ENCODE measurements at places on chromosomes 5 and 9.

DNA sequence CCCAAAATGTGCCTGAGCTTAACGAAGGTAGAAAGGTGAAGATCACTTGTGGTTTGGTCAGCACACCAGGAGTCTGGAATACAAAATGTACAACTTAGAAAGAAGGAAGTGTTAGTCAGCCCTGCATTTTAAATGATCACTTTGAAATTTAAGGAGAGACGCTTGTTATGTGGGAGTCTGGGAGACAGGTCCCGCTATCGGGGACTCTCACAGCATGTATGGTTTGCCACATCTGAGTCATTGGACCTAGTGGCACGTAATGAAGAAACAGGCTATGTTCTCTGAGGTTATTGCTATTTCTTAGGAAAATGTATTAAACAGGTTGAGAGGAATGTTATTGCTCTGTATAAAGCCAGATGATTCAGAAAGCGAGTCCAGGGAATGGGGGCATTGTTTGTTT, 2362.5 kb upstream of the WWC1 start:
- DNase-seq, result peak; percentile 13

GRCh38 chr5:68088302-68088701, 127.3 kb upstream of the PIK3R1 start:
- DNase-seq, result no peak

- no peak for DNase-seq
Measured at GRCh38 chr5:54013556-54014194, 296.7 kb downstream of the ARL15 start.

- DNase-seq, result no peak
Measured at GRCh38 chr9:127897193-127897692, 2.2 kb downstream of the ST6GALNAC6 start.

DNA sequence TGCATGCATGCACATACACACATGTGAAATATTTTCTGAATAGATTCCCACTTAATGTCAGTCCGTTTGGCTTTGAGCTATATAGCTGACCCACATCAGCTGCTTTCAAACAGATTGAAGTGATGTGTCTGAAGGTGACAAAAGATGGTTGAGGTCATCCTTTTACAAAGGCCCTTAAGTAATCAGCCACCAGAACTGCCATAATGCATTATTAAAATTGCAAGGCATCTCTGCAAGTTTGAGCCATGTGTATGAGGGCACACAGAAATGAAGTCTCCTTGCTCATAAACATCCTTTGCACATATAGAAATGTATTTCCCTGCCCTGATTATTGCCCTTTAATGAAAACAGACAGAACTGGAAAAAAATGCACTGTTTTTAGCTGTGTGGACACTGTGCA, 1043.0 kb upstream of the C9orf72 start:
- DNase-seq, result no peak

- no peak for DNase-seq
Measured at GRCh38 chr9:130167927-130168326, 4.3 kb upstream of the NCS1 start.

GRCh38 chr9:76876098-76876497, 29.8 kb downstream of the PRUNE2 start:
- no peak for DNase-seq

- peak; percentile 32 for DNase-seq
Measured at GRCh38 chr9:95131023-95131943, 186.2 kb downstream of the FANCC start.

DNA sequence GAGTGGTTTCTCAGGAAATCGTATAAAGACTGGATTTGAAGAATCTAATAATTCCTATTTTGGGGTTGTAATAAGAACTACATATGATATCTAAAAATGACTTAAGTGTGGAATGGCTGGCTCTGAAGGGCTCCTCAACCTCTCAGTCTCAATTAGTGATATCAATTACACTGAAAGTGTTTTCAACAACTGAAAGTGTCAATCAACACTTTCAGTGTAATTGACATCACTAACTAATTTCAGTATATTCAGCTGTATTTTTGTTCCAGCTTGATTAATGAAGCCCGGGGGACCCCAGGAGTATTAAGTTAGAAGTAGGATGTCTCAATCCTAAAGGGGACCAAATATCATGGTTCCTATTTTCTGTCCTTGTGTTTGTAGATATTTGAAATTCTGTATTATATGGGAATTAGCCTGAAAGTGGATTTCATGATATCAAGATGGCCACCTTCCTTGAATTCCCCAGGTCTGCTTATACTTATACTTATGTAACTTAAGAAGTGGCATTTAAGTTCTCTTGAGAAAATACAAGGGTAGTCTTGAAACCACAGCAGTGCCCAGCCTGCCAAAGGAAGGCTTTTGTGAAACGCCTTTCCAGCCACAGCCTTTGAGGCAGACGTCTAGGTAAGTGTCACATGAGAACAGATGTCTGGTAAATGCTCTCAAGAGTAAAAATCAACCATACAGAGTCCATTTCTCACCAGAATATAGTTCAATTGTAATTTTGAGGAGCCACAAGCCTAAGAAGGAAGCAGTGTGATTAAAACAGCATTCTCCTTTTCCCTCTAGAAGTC, 4.6 kb downstream of the BASP1 start:
- no peak for DNase-seq

GRCh38 chr5:75192264-75192663, 44.4 kb downstream of the ANKRD31 start:
- no peak for DNase-seq

- DNase-seq, result no peak
Measured at GRCh38 chr9:89993678-89994630, 389.1 kb downstream of the GADD45G start.

DNA sequence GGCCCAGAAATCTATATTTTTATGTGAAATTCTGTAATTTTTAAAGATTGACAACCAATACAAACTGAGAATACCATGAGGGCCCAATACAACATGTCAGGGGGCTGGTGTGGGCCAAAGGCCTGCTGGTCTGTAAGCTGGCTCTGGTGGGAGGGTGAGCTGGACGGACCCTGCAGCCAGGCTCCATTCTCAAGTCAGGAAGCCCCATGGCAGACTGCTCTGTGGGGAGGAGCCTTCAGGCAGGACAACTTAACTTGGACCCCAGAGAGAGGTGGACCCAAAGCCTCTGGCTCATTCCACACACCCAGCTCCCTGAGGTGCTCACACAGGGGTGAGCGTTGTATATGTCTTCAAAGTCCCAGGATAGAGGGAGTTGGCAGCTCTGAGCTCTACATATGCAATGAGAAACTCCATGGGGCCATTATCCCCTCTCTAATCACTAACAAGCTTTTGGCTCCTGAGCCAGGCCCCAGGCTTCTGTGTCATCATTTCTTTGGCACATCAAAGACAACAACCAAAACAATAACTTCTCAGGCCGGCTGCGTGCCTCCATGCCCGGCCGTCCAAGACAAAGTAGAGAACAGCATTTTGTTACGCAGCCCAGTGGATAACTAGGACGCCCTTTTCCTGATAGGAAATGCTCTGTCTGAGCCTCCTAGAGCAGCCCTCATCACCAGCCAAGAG, 6.4 kb downstream of the SEPTIN8 start:
- no peak for DNase-seq

GRCh38 chr5:81895307-81895706, 76.5 kb upstream of the ATG10 start:
- no peak for DNase-seq

DNA sequence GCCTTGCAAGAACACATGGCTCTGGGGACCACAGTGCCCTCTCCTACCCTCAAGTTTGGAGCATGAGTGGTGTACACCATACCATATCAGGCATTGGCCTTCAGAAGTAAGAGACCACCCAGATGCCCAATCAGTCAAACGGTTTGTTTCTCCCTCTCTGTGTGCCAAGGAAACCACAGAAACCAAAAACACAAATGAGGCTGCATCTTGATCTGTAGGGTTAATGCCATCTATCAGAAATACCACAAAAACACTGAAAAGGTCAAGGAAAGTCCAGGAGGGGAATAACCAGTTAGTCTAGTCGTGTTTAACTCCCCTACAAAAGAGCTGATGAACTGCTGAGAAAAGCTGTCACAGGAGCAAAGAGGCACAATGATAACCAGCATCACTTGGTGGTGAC, 78.4 kb downstream of the INSYN2B start:
- no peak for DNase-seq

DNA sequence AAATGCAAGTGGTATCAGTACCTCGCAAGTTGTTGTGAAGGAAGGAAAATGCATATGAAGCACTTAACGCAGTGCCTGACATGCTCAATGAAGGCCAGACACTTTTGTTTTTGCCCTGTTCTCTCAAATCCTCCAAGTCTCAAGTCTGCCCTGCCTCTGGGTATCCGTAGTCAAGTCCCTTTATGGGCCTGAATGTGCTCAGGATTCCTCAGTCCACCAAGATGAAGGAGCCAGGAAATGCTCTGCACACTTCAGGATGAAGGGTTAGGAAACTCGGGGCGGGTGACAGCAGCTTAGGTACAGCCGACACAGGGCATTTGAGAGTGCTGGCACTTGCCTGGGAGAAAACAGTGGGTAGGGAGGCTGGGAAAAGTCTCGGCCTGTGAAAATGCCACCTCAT, 1.4 kb downstream of the ECSCR start:
- no peak for DNase-seq

DNA sequence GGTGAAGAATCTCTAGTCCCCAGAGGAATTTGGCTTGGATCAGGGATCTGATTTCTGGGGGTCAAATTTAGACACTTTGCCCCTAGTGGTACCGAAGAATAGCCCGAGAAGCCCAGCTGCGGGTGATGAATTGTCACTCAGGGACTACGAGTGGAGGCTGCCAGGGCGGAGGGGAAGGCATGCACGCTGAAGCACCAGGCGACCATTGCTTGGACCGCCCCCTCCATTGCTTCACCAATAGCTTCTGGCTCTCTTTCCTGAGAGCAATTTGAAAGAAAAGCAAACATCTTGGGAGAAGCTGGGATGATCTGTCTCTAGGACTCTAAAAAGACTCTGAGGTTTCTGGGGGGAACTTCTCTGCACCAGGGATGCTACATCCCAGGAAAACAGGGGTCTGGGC, 137.6 kb downstream of the CRB2 start:
- DNase-seq, result no peak

DNA sequence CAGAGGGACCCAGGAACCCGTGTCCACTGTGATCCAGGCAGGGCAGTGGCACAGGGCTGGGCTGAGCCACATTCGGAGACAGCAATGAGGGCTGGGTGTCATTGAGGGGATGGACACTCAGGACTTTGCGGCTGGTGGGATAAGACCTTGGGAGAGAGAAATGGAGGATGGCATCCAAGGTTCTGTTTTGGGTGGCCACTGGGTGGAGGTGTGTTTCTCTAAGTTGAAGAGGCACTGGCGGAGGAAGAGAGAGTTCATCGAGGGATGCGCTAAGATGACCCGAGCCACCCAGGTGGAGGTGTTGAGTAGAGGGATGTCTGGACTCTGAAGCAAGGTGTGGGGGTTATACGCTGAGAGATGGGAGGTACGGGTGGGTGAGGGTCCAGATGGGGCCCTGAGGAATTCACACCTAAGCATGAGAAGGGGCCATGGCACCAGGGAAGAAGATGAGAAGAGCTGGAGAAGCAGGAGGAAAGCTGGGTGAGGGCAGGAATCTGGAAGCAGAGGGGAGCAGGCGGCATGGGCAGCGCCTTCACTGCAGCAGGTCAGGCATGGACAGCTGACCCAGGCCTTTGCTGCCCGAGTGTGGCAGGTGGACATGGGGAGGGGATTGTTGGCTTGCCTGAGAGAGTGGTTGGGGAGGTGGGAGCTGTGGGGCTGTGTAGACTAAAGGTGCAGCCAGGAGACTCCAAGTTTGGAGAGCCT, 2.5 kb upstream of the SLC25A48 start:
- DNase-seq, result no peak

DNA sequence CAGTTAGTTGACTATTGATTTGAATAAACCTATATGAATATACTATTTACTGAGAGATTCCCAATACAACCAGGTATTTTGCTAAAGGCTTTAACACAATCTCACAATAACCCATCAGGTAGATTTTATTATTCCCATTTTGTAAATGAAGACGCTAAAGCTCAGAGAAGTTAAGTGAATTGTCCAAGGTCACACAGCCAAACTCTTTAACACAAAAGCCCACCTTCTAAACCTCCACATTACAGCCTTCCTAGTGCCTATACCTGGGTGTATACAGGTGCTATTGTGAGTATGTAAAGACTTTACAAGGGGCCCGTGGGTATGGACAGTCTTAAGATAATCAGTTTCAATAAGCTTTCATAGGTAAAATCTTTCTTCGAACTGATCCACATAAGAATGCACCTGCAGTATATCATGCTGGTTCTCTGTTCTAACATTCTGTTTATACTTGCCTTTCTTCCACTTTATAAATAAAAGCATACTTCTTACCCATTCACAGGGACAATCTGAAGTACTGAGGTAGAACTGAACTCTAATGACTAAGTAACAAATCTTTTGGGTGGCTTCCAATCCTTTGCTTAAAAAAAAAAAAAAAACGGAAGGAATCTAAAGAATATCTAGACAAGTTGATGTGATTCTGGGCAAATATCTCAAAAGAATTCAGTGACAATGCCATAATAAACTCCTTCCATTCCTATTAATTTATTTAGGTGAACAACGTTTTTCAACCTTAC, 59.1 kb downstream of the PJA2 start:
- DNase-seq, result no peak

GRCh38 chr9:27168951-27169350, 59.9 kb downstream of the TEK start:
- DNase-seq, result no peak

DNA sequence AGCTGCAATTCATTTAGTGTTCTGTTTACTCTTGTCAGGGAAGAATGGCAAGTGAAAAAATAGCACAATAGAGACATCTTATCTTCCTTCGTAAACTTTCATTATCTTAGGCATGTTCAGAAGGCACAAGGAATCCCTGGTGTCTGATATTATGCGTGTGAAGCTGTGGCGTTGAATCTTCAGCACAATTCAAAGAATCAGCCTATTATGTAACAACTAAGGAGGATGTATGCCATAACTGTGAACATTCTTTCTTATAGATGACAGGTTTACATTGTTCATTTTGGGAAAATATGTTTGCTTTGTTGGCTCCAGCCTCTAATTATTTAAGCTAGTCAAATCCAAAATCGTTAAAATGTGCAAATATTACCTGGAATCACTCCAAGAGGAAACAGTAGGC, 446.1 kb downstream of the ANXA1 start:
- no peak for DNase-seq

DNA sequence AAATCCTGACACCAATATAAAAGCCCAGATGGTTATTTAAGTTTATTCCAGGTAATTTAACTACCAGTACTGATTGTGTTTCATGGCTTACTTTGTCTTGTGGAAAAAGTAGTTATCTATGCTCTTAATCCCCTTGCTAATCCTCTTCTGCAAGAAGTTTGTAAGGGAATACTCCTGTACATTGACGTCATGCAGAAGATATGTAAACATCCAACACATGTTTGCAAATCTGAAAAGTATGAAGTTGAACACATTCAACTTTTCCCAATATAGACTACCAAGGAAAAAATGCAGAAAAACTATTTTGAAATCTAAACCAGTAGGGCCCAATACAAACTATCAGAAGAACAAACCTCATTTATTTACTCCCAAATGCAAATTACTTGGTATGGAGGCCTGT, 56.3 kb upstream of the ELL2 start:
- DNase-seq, result no peak

DNA sequence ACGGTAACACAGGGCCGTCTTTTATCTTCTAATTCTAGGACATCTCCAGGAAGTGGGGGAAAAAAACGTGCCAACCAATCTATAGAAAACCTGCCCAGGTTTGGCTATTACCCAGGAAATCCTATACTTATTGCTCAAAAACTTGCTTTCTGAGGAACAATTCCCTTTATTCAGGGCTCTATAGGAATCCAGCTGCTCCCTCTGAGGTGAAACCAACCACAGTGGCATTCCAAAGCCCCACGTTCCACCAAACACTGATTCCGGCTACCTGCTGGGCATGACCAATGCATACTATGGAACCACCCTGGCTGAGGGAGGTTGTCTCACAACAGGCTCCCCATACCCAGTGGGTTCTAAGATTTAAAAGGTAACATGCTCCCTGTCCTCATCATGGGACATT, 57.6 kb downstream of the GLIS3 start:
- no peak for DNase-seq
